ENCODE measurements at places on chromosomes 1 and 21.

DNA sequence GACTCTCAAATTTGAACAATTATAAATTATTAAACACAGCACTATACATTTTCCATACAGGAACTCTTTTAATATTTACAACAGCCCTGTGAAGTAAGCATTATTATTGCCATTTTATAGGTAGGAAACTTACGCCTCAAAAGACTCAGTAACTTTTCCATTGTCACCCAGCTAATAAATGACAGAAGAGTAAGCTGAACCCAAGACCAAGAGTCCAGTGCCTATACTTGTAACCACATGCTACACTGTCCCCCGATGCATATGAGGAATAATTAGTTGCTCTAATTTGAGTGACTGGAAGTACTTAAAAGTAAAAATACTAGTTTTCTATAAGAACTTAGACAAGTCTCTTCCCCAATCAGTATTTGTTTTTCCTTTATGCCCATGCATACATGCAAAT, 88.5 kb downstream of the PTPN14 start:
- no peak for DNase-seq

GRCh38 chr1:47418681-47419325, 2.7 kb downstream of the FOXE3 start:
- DNase-seq: no peak

DNA sequence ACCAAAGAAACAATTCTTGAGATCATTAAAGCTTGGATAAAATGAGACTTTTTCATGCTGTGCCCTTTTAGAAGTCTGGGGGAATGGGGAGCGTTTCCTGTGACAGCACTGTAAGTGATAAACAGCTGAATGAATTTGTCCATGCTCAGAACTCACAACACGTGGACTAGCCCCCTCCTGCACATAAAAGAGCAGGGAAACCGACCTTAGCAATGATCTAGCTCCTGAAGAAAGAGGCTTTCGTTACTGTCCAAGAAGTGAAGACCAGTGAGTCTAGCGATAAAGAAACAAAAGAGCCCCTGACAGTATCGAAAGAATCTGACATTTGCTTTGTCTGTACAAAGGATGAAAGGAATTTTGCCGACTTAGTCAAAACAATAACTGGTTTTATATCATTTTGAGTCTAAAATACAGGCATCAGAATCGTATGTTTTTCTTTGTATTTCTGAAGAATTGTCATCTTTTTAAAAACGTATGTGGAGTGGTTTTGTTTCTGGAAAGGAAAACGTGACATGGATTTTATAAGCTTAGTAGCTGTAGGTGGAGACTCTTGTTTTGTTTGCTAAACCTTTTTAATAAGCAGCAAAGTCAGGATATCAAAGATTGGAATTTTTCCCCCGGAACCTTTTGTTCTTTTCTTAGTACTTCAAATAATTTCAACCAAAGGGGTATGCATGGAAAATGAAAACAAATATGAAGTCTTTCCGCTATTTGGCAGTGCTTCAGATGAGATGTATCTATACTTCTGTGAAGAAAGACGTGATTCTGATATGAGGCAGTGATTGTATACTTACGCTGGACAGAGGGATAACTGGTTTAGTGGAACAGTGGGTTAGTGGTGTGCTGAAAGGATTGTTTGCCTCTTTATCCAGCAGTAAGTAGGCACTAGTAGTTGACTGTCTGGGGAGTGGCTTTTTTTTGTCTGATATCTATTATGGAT, 61.0 kb downstream of the MAST2 start:
- DNase-seq: no peak

- DNase-seq: peak; percentile 61
These were observed 4.8 kb upstream of the MDM4 start for GRCh38 chr1:204511366-204511765.

GRCh38 chr21:42414928-42415769, 11.4 kb downstream of the UBASH3A start:
- DNase-seq: peak; percentile 95

- DNase-seq: no peak
These were observed 14.0 kb downstream of the A3GALT2 start for GRCh38 chr1:33306653-33307493.

GRCh38 chr1:6624710-6625583, at the start of gene THAP3:
TSS of gene THAP3 (plus strand) at chr1:6624868. CDS start at chr1:6625219, 351 bp downstream.
- peak; percentile 94 for DNase-seq

DNA sequence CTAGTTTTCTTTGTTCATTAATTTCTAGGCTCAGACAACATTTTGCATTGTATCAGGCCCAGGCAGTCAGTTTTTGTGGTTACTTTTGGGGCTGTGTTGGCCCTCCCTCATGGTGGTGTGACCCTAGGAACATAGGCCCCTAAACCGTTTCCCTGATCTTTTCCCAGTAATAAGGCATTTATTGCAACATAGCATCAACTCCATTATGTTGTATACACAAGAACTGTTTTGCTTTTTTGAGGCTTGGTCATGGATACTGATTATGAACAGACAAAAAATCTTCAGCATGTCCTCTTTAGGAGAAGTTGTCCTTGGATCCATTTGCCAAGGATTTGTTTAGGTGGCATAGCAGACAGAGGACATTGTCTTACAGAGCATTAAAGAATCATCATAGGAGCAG, 10.3 kb downstream of the B3GALT2 start:
- DNase-seq: no peak

DNA sequence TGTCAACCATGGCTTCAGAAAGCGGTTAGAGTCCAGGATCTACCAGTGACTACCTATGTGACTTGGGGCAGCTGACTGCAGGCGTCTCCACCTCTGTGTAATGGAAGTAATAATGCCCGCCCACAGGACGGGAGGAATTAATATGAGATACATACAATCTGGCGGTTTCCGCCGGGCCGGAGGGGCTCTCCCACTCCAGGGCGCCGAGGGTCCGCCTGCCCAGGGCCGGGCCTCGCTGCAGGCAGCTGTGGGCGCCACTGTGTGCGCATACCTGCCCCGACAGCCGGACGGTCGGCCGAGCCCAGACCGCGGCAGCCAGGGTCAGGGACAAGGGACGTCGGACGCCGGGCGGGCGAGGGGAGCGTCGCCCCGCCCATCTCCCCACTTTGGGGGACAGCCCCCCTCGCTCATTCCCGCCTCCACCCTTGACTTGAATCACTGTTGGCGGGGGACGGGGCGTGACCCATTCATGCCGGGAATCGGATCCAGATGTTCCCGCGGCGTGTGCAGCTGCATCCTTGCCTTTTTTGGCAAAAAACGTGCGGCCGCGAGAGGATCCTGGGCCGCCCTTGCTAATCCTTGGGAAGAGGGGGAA, 6.0 kb upstream of the SF3A3 start:
- no peak for DNase-seq

- no peak for DNase-seq
These were observed 182.0 kb upstream of the CSF3R start for GRCh38 chr1:36664571-36665287.

DNA sequence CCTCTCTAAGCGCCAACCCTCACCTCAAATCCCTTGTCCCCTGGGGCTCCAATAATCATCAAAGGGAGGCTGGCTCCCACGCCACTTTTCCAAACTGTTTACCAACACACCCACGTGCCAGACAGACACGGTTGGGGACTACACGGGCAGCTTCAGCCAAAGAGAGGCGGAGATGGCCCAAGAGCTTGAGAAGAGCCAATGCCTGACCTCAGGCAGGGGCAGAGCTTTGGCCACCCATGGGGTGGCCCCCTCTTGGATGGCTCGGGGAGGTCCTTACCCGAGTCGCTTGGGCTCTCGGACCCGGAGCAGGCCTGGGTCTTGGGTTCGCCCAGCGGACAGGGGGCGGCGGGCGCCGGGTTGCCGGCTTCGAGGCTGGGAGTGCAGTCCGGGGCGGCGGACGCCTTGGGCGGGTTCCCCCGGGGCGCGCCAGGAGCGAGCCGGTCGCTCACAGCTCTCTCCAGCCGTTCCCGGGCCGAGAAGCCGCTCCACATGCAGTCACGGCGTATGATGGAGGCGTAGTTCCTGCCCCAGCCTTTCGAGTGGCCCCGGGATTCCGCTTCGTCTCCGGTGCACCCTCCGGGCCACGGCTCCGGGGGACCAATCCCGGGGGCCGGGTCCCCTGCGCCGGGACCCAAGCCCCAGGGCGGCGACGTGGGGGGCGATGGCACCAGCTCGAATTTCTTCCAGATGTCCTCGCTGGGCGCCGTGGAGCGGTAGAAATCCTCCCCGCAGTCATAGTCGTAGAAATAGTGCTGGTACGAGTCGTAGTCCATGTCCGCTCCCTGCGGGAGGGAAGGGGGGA, 854 bp downstream of the MYCL start:
- no peak for DNase-seq

DNA sequence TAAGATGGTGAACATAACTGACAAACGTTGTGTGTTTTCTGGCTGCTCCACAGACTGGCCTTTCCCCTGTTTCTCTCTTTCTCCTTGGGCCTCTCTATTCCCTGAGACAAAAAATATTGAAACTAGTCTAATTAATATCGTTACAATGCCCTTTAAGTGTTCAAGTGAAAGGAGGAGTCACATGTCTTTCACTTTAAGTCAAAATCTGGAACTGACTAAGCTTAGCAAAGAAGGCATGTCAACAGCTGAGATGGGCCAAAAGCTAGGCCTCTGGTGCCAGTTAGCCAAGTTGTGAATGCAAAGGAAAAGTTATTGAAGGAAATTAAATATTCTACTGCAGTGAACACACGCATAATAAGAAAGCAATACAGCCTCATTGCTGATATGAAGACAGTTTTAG, 32.2 kb upstream of the FCRL3 start:
- DNase-seq: no peak

- no peak for DNase-seq
These were observed 46.0 kb downstream of the COL24A1 start for GRCh38 chr1:86110451-86111129.

- no peak for DNase-seq
These were observed 53.9 kb downstream of the SELENOF start for GRCh38 chr1:86860020-86860419.

GRCh38 chr1:95286479-95286878, 52.5 kb downstream of the RWDD3 start:
- no peak for DNase-seq

- no peak for DNase-seq
These were observed 183.0 kb downstream of the CYYR1 start for GRCh38 chr21:26389971-26390641.

DNA sequence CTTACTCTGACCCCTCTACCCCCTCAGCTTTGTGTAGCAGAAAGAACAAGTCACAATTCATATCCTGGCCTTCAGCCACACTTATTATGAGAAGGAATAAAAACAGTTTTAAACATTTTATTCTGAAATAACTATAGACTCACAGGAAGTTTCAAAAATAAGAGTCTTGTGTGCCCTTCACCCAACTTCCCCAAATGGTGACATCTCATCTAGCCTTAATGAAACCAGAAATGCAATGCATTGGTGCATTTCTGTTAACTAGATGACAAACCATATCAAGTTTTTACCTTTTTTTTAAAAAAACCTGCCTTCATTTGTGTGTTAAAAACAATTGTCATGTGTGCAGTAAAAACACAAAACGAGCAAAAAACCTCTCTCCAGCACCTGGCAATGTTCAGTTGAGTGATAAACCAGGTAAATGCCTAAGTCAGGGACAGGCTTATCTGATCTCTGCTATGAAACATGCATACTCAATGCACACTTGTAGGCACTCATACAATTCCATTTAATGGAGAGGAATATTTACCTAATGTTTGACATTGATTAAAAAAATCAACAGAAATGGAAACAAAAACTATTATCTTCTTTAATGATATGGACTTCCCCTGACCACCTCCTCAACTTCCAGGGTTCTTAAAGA, 51.5 kb downstream of the SH3BGR start:
- DNase-seq: no peak

- DNase-seq: no peak
These were observed 513.6 kb downstream of the USP25 start for GRCh38 chr21:16243396-16243795.

DNA sequence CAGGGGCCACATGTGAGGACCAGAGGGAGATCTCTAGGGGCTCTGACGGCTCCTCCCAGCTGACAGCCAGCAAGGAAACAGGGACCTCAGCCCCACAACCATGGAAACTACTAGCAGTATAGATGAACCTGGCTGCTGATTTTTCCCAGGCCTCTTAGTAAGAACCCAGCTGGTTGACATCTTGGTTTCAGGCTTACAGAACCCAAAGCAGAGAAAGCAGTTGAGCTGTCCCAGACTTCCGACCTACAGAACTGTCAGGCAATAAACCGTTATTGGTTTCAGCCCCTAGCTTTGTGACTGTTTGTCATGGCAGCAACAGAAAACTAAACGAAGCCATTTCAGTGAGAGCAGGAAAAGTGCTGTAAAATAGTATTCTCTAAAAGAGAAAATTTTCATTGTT, 36.4 kb downstream of the ETS2 start:
- DNase-seq: no peak
